GM12865 (cell line): ENCODE measurements at places on chromosomes 13 and 19.
A peak's percentile ranks its signal among the peaks of the same experiment; 100 is the strongest.

DNA sequence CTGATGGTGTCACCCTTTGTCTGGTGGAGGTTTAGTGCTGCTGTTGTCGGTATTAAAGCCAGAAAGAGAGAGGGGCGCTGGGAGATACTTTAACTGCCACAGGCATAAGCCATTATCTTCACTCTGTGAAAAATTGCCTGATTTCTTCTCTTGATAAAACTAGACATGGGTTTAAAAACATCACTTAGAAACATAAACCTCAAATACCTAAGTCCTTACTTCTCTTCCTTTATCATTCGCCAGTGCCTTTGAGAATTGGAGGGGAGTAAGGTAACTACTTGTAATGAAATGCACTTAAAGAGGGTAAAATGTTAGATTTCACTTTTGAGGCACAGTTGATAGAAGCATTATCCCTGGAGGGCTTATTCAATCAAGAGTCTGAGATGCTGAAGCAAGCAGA lies 434.5 kb downstream of the OLFM4 start:
- no peak for DNase-seq

- no peak for DNase-seq
These were observed 3.8 kb downstream of the PRTN3 start for GRCh38 chr19:844546-844971.

- DNase-seq: no peak
These were observed 78.8 kb upstream of the TMTC4 start for GRCh38 chr13:100753376-100753775.

GRCh38 chr19:49642492-49643035 lies 555 bp downstream of the SCAF1 start:
- no peak for DNase-seq

- peak; percentile 79 for DNase-seq
These were observed 11.3 kb upstream of the ZBTB7A start for GRCh38 chr19:4077800-4078684.

DNA sequence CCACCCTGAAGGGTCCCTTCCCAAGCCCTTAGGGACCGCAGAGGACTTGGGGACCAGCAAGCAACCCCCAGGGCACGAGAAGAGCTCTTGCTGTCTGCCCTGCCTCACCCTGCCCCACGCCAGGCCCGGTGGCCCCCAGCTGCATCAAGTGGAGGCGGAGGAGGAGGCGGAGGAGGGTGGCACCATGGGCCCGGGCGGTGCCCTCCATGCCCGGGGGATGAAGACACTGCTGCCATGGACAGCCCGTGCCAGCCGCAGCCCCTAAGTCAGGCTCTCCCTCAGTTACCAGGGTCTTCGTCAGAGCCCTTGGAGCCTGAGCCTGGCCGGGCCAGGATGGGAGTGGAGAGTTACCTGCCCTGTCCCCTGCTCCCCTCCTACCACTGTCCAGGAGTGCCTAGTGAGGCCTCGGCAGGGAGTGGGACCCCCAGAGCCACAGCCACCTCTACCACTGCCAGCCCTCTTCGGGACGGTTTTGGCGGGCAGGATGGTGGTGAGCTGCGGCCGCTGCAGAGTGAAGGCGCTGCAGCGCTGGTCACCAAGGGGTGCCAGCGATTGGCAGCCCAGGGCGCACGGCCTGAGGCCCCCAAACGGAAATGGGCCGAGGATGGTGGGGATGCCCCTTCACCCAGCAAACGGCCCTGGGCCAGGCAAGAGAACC lies 1.5 kb downstream of the EGLN2 start:
- no peak for DNase-seq

GRCh38 chr13:110149036-110149435 lies 157.9 kb downstream of the COL4A1 start:
- no peak for DNase-seq

- DNase-seq: no peak
These were observed 93.8 kb upstream of the DOCK9 start for GRCh38 chr13:99071666-99072065.

DNA sequence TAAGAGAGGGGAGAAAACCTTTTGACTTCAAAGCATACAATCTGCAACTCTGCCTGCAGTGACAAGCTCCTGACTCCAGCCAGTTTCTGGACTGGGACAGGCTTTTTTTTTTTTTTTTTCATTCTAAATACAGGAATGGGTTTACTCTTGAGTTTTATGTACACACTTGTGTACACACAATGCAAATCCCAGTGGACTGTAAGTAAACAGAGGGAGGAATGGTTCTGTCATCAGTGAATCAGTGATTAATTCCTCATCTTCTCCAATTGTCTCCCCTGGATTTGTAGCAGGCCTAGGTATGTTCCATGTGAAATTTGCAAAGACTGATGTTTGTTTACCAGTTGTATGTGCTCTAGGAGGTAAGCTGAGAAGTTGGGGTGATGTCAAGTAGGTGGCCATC lies 184.8 kb downstream of the SHISA2 start:
- no peak for DNase-seq

DNA sequence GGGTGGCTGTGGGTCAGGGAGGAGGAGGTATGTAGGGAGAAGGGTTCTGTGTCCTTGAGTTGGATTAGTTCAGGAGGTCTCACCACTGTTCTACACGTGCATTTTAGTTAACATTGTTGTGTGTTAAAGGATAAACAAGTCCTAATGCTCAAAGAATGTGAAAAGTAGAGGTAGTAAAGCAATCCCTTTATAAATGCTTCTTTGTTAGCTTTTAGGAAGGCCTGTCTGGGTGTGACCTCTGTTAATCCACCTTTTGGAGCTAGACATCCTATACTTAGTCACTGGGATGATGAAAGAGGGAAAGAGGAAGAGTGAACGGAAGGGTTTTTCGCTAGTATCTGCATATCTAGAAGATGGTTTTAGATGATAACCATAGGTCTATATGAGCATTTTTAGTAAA lies 42.2 kb upstream of the FLT1 start:
- no peak for DNase-seq

DNA sequence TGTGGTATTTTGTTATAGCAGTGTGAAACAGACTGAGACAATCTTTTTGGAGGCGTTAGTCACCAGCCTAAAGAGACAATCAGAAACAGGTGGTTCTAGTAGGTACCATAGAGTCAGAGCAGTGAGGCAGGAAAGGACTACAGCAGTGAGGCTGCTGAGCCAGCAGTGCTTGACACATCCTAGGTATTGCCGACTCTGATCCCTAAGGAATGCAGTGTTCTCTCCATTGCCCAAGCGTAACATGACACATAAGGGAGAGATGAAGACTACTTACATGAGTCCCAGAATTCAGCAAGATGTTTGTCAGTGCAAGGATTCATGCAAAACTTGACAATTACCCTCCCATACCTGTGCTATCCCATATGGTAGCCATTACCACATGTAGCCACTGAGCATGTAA lies 62.4 kb upstream of the XPO4 start:
- DNase-seq: no peak

DNA sequence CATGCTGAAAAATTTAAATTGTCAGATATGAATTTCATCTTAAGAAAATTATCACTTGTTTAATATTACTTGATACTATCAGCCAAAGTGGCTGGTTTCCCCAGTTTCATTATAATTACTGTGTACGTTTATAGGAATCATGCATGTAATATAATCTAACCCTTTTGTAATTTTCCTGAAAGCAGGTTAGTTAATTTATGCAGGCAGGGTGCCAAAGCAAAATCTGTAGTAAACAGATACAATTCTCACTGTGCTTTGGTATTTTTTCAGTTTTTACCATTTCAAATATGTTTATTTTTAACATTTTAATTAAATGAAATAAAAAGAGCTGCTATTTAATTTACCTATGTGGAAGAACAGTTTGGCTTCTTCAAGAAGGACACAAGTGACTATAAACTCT lies 1227.5 kb upstream of the MIR17HG start:
- no peak for DNase-seq

GRCh38 chr13:90118467-90119071 lies 1228.9 kb upstream of the MIR17HG start:
- DNase-seq: no peak
